DMS153 (cell line): ENCODE measurements at places on chromosomes 1 and 21.

DNA sequence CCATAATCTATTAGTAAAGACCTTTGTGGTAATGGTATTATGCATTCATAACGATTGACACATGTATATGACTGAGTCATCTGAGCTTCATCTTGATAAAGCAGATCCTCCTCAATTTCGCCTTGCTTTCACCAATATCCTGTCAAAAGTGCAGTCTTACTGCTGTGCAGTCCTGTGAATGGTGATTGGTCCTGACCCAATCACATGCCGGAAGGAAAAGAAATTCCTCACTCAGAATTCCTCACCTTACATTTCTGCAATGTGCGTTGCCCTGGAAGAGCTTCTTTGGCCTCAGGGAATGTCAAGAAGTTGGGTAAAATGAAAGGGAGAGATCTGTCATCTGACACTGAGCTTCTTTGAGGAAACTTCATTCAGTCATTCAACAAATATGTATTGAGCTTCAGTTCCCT is 121.0 kb upstream of the TSPAN2 start:
- no peak for DNase-seq

- DNase-seq = no peak
Measured at GRCh38 chr1:40746344-40747090, 37.1 kb upstream of the KCNQ4 start.

GRCh38 chr1:193631306-193631705 is 444.9 kb upstream of the B3GALT2 start:
- DNase-seq = no peak

DNA sequence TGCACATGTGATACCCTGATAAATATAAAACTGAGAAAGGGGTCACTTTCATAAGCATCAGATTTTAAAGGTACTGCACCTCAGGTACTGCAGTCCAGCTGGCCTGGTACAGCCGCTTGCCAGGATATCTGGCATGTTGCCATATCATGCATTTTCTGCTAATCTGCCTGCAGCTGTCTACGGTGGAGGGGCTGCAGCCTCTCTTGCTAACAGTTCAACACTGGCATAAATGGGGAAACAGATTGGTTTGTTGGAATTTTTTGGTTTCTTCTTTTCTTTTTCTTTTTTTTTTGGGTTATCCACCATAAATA is 71.5 kb downstream of the MIS18A start:
- DNase-seq = no peak

GRCh38 chr1:156750191-156750672 is 1.2 kb downstream of the HDGF start:
- DNase-seq = no peak

DNA sequence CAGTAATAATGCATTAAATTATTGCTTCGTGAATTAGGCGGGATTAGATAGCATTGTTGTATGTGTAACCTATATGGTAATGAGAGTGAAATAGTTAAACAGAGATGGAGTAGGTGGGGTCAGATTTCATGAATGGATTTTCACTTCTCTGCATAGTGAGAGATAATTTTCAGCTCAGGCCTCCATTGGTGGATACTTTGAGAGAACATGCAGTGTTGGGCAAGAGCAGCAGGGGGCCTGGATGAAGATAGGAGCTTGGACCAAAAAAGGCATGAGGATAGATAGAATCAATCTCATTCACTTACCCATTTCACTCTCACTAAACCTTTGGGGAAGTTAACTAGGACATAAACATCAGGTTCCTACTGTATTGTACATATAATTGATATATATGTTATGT is 39.5 kb upstream of the C1orf87 start:
- DNase-seq = no peak

DNA sequence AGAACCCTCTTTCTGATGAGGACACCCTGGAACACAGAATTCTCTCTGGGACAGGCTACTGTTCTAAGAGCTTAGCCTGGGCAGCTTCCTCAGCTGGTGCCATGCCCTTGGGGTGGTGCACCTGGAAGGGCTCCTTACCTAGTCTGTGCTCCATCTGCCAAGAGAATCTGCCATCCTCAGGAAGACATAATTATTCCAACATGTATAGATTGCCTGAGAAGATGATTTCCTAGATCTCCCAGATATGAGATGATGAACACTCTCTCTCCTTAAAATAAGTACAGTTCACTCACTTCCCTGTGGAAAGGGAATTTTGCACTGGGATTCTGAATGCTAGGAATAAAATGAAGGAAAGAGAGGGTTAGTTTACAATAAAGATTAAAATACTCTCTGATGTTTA is 87.6 kb downstream of the NENF start:
- no peak for DNase-seq

DNA sequence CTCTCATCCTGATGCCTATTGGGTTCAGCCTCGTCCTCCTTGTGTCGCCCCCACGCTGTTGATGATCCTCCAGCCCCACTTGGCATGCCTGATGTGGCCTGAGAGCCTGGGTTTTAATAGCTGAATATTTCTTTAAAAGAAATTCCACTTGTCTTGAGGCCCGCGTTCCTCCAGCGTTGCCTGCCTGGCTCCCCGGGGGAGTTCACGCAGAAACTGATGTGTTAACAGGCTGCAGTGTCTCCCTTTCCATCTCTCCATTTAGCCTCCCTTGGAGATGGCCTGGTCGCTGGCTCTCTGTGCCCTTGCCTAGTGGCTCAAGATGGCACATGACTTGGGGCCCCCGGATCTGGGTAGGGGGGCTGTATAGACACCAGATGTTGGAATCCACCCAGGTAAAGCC is 9.5 kb downstream of the ACTL8 start:
- no peak for DNase-seq

- DNase-seq = no peak
Measured at GRCh38 chr1:67729872-67730271, 44.9 kb downstream of the GADD45A start.

DNA sequence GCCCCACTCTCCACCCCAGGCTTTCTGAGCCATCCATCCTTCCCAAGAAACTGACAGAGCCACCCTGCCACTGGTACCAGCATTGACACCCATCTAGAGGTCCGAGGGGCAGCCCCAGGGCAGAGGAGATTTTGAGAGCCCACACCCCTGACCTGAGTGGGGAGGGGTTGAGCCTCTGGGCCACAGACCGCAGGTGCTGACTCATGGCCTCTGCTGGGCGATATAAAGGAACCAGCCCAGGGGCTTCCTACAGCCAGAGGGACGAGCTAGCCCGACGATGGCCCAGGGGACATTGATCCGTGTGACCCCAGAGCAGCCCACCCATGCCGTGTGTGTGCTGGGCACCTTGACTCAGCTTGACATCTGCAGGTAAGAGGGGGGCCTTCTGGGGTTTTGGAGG is at the start of gene PADI4:
Gene PADI4, plus strand, starts transcription at position 252 of the 400 bp plus-strand sequence. Its CDS starts 26 bp downstream, at position 278.
- DNase-seq = no peak

DNA sequence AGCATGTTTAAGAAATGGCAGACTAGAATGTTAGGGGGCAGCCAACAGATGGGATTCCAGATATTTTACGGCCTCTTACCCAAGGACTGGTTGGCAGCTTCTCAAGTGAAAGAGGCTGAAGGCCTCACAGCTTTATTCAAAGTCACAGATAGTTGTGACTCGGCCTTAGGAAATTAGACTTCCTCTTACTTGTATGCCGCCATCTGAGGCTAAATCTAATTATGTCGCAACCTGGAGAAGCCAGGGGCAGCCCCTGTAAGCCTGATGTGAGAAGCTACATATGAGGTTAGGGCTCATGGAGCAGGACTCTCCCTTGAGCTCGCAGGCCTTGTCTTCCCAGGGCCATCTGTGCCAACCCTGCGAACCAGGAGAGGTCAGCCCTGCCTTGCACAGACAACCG is 352.5 kb downstream of the HHAT start:
- no peak for DNase-seq

DNA sequence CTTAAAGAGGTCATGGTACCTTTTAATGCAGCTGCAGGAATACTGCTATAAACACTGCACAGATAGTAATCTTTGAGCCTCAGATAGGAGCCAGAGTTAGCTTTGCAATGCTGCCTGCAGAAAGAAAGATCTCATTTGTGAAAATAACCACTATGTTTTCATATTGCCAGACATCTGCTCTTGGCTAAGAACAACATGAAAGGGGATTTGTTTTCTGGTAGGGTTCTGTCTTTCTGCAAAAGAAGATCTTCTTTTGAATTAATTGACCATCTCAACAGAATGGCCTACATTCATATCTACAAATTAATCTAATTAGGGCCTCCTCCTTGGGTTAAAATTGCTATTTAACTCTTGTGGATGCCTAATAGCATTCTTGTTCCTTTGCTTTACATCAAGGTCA is 177.6 kb upstream of the DPYD start:
- DNase-seq = no peak

DNA sequence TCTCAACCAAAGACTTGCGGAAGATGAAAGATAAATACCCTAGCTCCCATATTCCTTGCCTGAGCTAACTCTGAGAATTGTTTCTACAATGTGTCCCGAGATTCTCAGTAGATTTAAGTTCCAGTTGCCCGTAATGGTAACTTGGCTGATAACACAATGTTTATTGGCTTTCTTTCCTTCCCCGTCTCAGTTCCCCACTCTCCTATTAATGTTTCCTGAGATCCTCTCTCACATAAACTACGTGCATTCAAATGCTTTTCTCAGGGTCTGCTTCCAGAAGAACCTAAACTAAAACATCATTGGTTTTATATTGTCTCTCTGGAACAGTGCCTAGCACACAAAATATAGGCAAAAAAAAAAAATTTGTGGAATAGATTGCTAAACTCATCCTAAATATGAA is 794.2 kb upstream of the ADGRL2 start:
- no peak for DNase-seq

DNA sequence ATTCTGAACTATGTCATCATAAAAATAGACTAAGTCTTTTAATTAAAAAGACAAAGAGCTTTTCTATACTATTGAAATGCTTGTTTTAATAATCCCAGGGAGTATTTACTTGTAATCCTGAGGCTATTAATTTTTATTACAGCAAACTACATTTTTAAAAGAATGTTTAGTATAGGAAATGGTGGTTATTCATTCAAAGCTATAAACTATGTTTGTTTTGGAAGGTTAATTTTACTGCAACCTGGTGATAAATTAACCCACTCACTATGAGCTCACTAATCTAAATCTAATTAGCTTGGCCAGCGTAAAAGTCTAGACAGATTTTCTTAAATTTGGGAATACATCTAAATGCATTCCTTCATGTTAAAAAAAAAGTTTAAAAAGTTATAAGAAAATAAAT is 13.8 kb upstream of the EYA3 start:
- DNase-seq = no peak

GRCh38 chr21:25818121-25818520 is 83.3 kb downstream of the GABPA start:
- DNase-seq = no peak
